ENCODE measurements at places on chromosomes 12 and 14. TPM values are rescaled to one million over a fixed set of nuclear protein-coding genes. Genes with fewer than 3 reads are reported as not detected.

SLC5A8 gene
- total RNA-seq: not detected

MYH6 gene
- 4,258 TPM for total RNA-seq

SLC15A4 gene
- 14.0 TPM for total RNA-seq

SDR9C7 gene
- total RNA-seq: not detected

EPYC gene
- not detected for total RNA-seq

DCAF11 gene
- 85.8 TPM for total RNA-seq

COCH gene
- 0.50 TPM for total RNA-seq

PLEKHG7 gene
- total RNA-seq: not detected

LRP1-AS gene
- total RNA-seq: not detected

KRT80 gene
- not detected for total RNA-seq

ZNF385A gene
- 7.7 TPM for total RNA-seq

FBXO21 gene
- 33.5 TPM for total RNA-seq

GALNT16 gene
- 101 TPM for total RNA-seq

REM2 gene
- not detected for total RNA-seq

TTC6 gene
- total RNA-seq: not detected

CRY1 gene
- 9.3 TPM for total RNA-seq

PRH1 gene
- total RNA-seq: 3.8 TPM

BATF gene
- 0.74 TPM for total RNA-seq

OTX2 gene
- total RNA-seq: not detected

PRICKLE1 gene
- 17.7 TPM for total RNA-seq

FRS2 gene
- total RNA-seq: 25.2 TPM

CLEC2B gene
- total RNA-seq: 3.7 TPM

MOAP1 gene
- total RNA-seq: 54.6 TPM

SERPINA10 gene
- total RNA-seq: not detected

TAS2R10 gene
- not detected for total RNA-seq

All from left ventricle myocardium superior (tissue), 1 donor.